Psoas muscle (tissue), 8 donors: ENCODE measurements at places on chromosomes 7 and 10.

DNA sequence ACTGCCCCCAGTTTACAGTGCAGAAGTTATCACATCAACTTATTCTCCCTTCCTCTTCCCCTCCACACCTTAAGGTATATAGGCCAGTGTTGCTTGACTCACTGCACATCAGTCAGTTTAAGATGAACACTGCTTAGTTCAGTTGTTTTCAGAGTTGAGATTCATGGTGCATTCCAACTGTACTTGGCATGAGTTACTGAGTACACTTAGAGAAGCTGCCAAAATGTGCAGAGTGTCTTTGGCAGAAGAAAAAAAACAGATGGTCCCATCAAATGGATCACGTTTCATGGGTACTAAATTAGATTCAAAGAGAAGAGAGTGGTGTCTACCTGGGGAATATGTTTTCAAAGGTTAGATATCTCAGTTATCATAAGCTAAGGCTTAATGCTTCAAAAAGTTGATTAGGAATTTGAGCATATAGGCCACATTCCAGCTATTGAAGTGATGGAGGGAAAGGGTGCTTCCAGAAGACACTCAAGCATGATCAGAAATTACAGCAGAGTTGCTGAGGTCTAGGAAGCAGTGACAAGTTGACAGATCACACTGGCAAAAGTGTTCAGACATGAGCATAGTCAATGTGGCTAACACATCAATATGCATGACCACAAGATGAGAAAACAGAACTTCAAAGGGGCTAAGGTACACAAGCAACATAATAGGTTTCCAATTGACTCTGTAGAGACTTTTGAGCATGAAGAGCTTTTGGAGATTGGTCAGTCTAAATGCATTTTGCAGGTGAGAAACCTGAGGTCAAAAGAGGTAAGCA, 579.2 kb upstream of the CELF2 start:
- DNase-seq, result no peak

DNA sequence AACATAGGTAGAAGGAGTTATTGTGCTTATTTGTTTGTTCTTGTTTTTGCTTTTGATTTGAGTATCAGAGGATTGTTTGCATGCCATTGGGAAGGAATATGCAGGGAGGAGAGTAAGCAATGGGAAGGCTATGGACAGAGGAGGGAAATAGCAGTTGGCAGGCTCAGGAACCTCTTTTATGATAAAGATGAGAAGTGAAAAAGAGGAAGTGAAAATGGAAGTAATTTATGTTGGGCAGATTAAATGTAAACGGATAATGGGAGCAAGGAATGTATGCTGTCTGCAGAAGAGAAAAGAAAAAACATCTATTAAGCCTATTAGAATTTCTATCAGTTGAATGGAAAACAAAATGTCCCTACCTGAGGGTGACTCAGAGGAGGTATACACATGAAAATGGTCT, 90.1 kb upstream of the NPSR1 start:
- no peak for DNase-seq

DNA sequence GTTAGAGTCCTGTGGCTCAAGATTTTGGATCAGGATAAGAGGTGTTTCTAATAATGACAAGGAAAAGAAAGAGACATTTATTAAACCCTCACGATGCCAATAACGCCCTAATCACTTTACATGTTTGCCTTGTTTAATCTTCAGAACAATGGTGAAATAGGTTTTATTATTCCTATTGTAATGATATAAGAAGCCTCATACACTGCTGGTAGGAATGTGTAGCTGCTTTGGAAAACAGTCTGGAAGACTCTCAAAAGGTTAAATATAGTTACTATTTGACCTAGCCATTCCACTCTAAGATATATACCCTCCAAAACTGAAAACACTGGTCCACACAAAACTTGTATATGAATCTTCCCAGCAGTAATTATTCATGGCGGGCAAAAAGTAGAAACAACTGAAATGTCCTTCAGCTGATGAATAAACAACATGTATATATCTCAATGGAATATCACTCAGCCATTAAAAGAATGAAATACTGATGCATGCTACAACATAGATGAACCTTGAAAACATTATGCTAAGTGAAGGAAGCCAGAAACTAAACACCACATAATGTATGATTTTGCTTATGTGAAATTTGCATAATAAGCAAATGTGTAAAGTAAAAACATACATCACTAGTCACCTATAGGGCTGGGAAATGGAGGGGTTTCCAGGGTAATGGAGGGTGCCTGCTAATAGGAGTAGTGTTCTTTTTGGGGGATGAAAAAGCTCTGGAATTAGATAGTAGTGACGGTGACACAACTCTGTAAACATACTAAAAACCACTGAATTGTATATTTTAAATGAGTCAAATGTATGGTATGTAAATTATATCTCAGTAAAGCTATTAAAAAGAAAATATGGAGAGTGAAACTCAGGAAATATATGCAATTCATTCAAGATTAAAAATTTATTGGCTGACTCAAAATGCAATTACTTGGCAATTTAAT, 76.9 kb upstream of the ANK3 start:
- no peak for DNase-seq

- DNase-seq, result no peak
Measured at GRCh38 chr7:1078985-1079384, 8.9 kb upstream of the GPER1 start.

- DNase-seq, result no peak
Measured at GRCh38 chr10:63236113-63236935, 103.2 kb downstream of the NRBF2 start.
